ENCODE measurements at places on chromosomes 3 and 15. TPM values are rescaled to one million over a fixed set of nuclear protein-coding genes. Genes with fewer than 3 reads are reported as not detected.
A peak's percentile ranks its signal among the peaks of the same experiment; 100 is the strongest.

DNA sequence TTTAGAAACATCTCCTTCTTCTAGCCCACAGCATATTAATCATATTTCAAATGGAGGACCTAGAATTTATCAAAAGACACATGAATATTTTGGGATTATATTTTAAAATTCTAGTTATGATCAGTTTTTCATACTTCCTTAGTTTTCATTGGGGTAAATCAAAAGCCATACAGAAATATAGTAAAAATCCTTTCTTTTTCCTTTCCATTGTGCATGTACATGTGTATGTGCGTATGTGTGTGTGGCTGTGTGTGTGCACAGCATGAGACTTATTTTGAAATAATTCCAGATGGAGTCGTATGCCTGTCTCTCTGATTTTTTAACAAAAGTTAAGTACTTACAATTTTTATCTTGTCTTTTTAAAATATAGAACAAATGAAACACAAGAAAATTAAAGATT, 94.5 kb downstream of the ARPP21 start:
- peak; percentile 52 for DNase-seq

DNA sequence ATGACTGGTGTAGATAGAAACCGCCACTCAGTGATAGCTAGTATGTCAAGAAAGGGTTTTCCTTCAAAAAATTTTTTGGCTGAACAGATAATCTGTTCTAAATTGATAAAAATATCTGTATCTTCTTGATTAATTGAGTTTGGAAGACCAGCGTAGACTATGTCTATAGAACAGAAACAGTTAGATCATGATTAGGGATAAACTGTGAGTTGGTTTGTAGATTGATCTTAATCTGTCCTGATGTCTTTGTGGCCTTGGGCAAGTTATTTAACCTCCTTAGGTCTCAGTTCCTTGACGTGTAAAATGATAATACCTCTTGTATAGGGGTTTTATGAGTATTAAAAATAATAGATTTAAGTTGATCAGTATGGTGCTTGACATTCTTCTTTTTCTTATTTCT, 4.7 kb downstream of the NFKBIZ start:
- DNase-seq = no peak

DNA sequence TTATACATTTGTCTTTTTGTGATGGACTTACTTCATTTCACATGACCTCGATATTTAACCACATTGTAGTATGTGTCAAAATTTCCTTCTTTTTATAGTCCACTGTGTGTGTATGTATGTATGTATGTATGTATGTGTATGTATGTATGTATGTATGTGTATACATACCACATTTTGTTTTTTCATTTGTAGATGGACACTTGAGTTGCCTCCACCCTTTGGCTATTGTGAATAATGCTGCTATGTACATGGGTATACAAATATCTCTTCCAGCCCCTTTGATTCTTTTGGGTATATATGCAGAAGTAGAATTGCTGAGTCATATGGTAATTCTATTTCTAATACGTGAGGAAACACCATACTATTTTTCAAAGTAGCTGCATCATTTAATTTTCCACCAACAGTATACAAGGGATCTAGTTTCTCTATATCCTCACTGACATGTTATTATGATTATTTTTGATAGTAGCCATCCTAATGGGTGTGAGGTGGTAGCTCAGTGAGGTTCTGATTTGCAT, 228.2 kb downstream of the OPA1 start:
- DNase-seq = no peak

GRCh38 chr3:12979151-12979946, 93.9 kb downstream of the IQSEC1 start:
- no peak for DNase-seq

GRCh38 chr3:17478673-17479072, 263.8 kb downstream of the TBC1D5 start:
- no peak for DNase-seq

- no peak for DNase-seq
Measured at GRCh38 chr15:59203008-59203407, 3.6 kb upstream of the LDHAL6B start.

DNA sequence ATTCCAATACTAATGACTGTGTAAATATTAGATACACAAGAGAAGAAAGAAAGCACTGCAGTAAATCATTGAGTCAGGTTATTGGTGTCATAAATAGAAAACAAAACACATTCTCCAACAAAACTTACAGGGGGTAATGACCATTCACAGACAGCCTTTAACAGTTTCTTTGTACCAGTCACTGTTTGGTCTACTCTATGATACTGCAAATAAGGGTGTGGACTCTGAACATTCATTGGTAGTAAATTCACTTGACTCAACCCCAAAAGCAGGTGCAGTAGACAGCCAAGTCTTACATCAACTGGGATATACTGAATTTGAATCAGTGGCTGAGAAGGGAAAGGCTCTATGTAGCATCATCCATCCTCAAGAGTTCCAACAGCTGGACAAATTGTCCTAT, 463.5 kb downstream of the FOXP1 start:
- DNase-seq = no peak

DNA sequence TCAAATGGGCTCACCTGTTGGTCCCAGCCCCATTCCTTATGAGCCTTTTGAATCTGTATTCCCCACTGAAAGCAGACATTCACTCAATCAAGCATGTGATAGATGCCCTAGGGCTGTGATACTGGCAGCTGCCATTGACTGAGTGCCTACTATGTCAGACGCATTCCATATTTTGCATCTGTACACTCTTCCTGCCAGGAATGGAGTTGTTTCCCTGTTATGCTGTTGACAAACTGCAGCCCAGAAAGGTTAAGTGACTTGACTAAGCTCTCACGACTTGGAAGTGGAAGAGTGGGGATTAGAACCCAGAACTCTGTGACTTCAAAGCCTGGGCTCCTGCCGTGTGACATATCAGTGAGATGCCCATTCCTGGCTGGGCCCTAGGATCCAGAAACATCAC, 211.4 kb downstream of the RPLP1 start:
- DNase-seq = no peak

DNA sequence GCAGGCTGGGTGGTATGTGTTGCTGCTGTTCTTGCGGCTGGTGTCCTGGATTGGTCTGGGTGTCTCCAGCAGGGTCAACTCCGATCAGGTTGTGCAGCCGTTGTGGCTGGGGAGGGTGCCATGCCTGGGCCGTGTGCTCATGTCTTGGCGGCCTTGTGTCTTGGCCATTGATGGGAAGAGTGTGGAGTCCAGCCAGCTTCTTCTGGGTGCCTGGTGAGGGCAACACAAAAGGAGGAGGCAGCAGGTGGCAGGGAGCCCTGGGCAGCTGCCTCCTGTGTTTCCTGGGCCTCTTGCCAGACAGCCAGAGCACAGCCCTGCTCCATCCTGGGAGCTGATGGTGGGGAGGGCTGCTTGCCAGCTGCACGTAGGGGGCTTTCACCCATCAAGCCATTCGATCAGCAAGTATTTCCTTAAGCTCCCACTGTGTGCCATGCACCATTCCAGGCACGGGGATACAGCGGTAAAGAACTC, 4.3 kb downstream of the CHAC1 start:
- peak; percentile 4 for DNase-seq

GRCh38 chr15:91941871-91942658, 88.6 kb downstream of the SLCO3A1 start:
- peak; percentile 29 for DNase-seq

DNA sequence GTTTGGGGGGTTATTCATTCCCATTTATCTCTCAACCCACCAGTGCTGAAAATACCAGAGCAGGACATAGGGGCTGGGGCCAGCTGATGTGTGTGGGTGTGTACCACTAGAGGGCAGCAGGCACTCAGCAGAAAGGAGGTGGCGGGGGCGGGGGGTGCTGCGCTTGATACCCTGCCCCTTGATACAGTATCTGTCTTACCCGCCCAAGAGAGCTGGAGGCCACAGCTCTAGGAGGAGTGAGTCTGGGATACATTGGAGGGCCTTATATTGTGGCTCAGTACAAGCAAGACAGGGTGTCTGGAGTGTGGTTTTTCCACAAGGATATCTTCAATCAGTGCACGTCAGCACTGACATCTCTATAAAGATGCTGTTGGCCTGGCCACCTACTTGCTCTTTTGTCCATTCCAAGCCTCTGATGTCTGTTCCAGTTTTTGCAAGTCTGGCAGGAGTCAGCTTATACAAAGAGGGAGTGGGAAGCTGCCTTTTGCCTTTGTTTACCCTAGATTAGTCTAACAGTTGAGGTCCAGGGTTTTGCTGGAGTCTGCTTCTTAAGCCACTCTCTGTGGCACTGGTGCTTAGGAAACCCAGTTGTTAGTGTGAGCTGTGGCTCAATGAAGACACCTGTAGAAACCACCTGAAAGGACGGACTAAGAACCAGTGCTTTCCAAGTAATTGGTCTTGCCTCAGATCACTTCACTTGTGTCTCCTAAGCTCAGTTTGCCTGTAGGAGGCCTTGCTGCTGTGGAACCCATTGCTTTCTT, 1.5 kb upstream of the RBM15B start:
- peak; percentile 54 for DNase-seq

DNA sequence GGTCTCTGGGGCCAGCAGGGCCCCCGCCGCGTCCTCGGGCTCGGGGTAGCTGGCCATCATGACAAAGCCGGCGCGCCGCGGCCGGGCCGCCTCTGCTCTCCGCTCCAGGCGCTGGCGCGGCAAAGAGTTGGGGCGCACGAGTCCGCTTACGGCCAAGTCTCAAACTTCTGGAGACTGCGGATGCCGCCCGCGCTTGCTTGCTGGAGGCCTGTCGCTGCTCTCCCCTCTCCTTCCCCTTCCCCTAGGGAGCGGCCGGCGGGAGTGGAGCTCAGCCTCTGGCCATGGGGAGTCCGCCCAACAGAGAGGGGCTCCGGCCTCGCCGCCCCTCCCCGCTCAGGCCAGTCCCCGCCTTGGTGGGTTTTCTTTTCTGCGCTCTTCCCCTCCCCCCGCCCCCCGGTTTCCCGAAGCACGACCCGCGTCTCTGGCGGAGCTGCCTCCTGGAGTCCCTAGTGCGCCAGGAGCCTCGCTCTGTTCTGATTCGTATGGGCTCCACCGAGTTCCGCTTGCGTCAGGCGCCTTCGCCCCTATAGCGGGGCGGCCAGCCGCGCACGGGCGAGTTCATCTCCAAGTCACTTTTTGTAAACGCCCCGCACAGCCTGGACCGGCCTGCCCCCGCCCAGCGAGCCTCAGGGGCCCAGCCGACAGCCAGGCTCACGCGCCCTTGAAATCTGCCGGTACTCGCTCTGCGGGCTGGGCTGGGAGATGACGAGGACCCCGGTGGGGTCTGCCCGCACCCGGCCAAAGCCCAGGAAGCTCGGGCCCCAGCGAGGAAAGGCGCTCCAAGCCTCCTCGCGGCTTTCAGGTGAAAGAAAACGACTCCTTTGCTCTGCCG, at the start of the genes FOXL2 and FOXL2NB:
Gene FOXL2 (minus strand): TSS at position 475 of the 832 bp plus-strand sequence. CDS start 415 bp downstream, at position 60.
Gene FOXL2NB (plus strand): TSS at position 555 of the 832 bp plus-strand sequence. CDS start 148 bp downstream, at position 703.
- DNase-seq = no peak

DNA sequence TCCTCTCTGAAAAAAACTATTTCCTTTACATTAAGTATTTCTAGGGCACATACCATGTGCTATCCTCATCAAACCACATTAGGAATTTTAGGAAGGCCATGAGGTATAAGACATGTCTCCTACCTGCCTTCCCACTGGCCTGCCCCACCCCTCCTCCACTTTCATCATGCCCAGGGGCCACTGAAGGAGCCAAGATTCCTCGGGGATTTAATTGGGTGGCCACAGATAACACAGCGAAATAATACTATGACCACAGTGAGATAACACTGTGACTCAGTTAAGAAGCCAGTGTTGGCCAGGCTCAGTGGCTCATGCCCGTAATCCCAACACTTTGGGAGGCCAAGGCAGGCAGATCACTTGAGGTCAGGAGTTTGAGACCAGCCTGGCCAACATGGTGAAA, 9.8 kb upstream of the BMF start:
- DNase-seq = no peak

GRCh38 chr3:106392915-106393314, 524.1 kb upstream of the CBLB start:
- DNase-seq = no peak

- no peak for DNase-seq
Measured at GRCh38 chr3:76646921-76647562, 392.9 kb upstream of the ROBO2 start.

DNA sequence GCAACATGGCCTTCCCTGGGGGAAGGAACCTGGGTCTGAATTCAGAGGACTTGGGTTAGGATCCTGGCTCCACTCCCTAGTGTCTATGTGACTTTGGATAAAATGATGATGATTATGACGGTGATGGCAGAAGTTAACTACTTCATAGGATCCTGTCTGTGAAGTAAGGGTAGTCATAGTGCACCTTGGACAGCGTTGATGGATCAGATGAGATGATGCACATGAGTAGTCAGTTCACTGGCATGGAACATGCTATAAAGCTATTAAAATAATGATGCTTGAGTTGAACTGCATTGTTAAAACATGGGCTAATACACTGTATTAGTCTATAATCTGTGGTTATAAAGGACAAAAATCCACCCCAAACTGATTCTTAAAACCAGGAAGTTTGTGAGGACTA, 62.0 kb downstream of the EEFSEC start:
- no peak for DNase-seq

GRCh38 chr15:45862034-45862433, 227.2 kb downstream of the SQOR start:
- no peak for DNase-seq

GRCh38 chr3:135987661-135988060, 22.1 kb downstream of the PPP2R3A start:
- DNase-seq = no peak

DNA sequence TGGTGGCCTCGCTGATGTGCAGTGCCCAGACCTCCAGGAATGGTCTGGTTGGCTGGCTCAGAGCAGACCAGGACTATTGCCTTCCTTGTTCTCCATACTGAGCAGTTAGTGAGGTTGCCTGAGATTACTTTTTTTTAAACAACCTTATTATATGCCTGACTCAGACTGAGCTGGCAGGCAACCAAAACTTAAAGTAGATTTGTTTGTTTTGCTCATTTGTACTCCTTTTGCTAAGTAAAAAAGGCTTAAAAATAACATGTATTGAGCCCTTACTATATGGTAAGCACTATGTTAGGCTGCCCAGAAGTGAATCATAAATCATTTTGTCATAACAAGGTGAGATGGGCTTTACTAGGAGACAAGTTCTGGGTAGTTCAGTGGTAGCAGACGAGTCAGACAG, 92.4 kb downstream of the GHSR start:
- DNase-seq = no peak

GRCh38 chr15:29103824-29104565, 165.6 kb downstream of the NSMCE3 start:
- peak; percentile 77 for DNase-seq

DNA sequence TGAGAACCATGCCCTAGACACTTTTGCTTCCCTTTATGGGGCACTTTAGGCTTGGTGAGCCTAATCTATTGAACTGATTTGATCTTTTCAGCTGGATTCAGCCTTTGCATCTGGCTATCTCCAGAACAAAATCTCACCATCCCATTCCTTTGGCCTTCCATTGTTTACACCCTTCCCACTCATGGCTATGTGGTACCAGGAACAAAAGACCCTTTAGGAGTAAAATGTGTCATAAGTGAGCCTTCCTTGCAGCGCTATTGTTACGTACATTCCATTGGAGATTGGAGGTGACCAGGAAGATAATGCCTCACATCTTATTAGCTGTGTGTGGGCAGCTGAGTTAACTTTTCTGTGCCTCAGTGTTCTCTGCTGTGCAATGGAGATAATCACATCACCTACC, 188.4 kb downstream of the SATB1 start:
- DNase-seq = no peak

RPL39L gene
- 58.4 TPM for total RNA-seq

CSTA gene
- not detected for total RNA-seq

CCDC13 gene
- total RNA-seq = 1.4 TPM

CDHR4 gene
- not detected for total RNA-seq

AADACL2 gene
- total RNA-seq = not detected

GABRB3 gene
- total RNA-seq = 11.4 TPM

PGBD4 gene
- total RNA-seq = 1.1 TPM

CD200R1L gene
- not detected for total RNA-seq
